ENCODE measurements at places on chromosomes 3 and 15. TPM values are rescaled to one million over a fixed set of nuclear protein-coding genes. Genes with fewer than 3 reads are reported as not detected.
A peak's percentile ranks its signal among the peaks of the same experiment; 100 is the strongest.

DNA sequence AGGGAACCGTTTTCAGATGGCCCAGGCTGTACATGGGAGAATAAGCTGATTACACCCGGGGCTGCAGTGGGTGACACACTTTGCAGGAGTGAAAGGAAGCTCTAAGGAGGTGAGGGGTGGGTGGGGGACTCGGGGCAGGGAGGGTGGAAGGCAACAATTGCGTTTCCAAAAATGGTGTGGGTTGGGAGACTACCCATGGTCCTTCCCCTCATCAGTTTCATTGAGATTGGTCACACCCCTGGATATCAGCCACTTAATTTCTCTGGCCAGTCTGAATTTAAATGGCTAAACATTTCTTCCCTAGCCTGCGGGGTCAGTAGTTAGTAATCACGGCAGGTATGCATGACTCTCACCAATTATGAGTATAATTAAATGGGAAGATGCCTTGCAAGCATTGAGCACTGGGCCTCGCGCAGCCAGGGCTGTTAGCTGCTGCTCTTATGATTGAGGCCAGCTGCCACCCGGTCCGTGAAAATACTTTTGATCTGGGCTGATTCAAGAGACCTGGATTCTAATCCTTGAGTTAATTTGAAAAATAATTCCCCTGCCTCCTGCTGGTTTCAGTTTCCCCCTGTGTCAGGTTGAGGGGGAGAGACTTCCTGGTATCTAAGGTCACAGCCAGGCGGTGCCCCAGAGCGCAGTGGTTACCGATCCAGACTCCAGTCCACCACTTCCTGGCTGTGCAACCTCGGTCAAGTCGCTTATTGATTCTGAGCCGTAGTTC lies 23.3 kb downstream of the SLC6A6 start:
- no peak for DNase-seq

DNA sequence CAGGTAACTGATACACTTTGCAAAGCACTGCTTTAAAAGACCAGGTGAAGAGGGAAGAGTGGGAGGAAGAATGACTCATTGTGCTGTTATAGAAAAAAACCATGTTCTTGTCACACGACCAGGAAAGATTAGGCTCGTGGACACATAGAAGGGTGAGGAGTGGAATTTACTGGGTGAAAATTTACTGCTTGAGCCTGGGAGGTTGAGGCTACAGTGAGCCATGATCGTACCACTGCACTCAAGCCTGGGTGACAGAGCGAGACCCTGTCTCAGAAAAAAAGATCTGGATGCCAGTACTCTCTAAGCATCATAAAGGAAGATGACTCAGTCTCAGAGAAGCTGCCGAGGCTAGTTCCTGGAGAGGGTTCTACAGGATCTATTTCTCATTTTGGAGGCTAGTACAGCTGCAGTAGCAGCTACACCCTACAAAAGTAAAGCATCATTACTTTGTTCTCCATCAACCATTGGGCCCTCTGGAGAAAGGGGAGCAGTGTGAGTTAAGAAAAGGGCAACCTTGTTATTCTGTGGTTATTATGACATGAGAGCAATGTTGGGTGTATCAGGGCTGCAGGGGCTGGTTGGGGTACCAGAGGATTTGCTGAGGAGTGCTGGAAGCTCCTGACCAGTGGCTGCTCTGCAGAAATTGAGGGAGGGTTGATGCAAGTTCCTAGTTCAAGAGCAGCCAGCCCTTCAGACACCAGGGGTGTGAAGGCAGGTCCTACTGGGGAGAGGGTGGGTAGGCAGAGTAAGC lies 75.4 kb downstream of the CMTM8 start:
- peak; percentile 39 for DNase-seq

GRCh38 chr3:17307482-17307881 lies 422.7 kb downstream of the PLCL2 start:
- no peak for DNase-seq

- no peak for DNase-seq
These were observed 12.2 kb downstream of the RNF111 start for GRCh38 chr15:58999694-59000093.

The CAPN3 gene
- total RNA-seq = 21.1 TPM

The ATRIP gene
- total RNA-seq = 4.5 TPM
